ENCODE measurements at places on chromosomes 6 and 20.

- no peak for DNase-seq
These were observed 117.2 kb downstream of the BANF2 start for GRCh38 chr20:17816804-17817587.

GRCh38 chr6:140062043-140063020, 687.9 kb upstream of the CITED2 start:
- DNase-seq = peak; percentile 99

- DNase-seq = no peak
These were observed 234.9 kb upstream of the PLN start for GRCh38 chr6:118313208-118313607.

DNA sequence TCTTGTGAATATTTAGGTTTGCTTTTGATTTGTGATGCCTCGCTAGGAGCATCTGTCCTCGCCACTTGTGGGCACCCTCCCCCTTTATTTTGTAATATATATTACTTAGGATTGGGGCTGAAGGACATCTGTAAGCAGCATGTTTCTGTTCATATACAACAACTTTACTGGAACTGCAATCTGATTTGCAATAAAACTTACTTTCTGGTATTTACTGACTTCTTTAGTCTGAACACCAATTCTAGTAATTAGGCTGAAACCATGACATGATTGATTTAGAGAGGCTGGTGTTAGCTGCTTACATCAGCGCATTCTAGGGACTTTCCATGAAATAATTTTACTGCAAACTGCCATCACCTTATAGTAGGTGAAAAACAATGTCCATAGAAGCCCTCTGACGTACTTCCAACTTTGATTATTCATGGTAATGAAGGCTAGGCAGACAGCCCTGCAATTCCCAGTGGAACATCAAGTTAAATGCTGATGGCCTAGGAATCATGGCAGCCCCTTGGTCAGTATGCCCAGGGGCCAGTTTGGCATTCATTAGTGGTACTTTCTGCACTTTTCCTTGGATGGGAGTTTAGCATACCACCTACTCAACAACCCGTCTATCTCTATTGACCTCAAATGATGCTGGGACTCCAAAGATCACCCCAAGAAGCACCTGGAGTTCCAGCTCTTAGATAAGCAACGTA, 132.9 kb upstream of the MCHR2 start:
- peak; percentile 8 for DNase-seq

- DNase-seq = peak; percentile 50
These were observed 1.4 kb downstream of the DEFB132 start for GRCh38 chr20:258963-259362.

- DNase-seq = peak; percentile 76
These were observed 73.4 kb downstream of the PRDM1 start for GRCh38 chr6:106159531-106159940.

GRCh38 chr6:166687879-166688205, 60.8 kb upstream of the RPS6KA2 start:
- no peak for DNase-seq

- DNase-seq = peak; percentile 53
These were observed 195.7 kb downstream of the CENPW start for GRCh38 chr6:126535595-126535994.

DNA sequence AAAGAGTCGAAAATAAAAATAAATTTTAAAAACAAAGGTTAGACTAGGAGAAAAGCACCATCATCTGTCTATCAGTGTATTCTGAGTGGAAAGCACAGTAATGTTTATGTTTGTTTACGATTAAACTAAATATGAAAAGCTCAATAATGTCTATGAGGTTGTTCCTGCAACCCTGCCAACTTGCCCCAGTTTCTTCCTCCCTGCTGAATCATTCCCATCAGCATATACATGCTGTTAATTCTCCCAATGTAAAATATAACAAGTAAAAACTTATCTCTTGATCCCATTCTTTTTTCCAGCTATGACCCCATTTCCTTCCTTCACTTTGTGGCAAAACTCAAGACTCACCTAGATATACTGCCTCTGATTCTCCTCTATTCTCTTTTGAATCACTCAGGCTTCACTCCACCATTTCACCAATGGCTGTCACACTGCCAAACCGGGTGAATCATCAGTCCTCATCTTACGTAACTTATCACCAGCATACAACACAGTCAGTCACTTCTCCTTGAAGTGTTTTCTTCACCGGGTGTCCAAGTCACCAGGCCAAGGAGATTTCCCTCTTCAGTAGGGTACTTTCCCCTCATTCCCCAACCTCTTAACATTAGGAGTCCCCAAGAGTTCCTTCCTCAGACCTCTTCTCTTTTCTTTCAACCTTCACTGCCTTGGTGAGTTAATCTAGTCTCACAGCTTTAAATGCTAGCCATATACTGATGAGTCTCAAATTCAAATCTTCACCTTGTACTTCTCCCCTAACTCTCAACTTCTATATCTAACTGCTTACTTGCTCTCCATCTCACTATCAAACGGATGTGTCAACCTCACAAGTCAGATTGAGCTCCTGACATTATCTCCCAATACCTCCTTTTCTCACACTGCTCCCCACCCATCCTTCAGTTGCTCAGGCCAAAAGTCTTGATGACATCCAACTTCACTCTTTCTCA, 6.2 kb downstream of the TMEM242 start:
- DNase-seq = peak; percentile 92

- DNase-seq = no peak
These were observed 37.0 kb downstream of the RANBP9 start for GRCh38 chr6:13674533-13675190.

DNA sequence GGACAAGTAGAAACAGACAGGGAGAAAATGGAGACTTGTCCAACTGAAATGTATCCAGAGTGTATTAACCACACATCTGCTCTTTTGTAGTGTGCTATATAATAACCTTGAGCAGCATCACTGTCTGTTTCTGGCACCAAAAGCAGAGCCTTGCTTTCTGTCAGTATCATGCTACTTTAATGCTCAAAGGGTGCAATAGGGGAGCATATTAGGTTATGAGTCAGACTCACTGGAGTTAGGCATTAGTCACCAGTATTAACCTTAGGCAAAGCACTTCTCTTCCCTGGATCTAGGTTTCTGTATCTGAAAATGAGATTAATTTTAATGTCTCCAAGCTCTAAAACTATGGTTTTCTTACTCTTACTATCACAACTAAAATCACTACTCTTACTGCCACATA, 280.1 kb downstream of the TFAP2B start:
- no peak for DNase-seq

- peak; percentile 23 for DNase-seq
These were observed 314.5 kb downstream of the EYA4 start for GRCh38 chr6:133555685-133556084.

DNA sequence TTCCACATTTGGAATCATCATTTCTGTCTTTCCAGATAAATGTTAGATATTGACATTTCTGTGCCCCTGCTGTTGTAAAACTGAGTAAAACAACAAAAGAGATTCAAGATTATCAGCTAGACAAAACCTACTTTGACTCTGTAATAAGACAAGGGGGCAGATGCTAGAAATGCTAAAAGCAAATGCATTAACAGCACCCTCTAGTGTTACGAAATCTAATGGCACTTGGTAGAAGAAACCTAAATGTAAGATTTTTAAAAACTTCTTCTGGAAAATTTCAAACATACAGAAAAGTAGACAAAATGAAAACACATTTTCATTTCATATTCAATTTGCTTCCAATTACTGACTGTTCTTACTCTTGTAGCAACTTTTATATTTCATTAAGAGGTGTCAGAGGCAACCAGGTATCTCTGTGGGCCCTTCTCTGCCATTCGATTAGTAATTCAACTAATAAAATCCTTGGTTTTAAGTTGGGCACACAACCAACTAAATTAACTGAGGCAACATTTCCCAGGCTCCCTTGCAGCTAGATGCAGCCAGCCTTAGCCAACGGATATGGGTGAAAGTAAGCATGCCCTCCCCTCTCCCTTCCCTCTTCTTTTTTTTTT, 45.0 kb downstream of the SLC23A2 start:
- peak; percentile 82 for DNase-seq

DNA sequence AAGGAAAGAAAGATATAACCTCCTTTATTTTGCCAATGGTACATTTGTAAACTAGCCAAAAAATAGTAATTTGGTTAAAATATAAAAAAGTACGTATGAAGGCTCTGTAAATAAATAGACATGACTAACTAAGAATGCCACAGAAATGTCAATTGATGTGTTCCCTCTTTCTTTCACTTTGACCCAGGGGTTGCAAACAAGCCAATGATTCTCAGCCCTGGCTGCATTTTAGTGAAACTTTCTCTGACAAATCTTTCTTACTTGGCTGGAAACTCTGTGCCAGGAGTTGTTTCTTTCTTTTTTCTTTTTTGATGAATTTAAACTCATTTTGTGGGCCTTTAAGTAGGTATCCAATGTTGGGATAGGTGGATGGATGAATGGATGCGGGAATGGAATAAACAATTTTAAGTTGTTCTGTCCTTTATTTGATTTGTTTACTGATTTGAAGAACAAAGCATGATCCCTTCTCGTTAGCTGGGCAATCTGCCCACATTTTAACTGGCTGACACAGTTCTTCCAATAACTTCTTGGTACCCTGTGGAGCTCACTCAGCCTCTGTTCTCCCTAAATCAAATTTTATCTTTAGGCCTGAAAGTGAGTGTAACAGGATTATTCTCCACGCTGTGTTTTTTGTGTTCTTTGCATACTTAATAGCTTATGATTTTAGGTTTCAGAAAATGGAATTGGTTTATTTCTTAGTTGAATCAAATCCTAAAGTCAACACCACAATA, 58.6 kb upstream of the GCLC start:
- DNase-seq = peak; percentile 86

GRCh38 chr6:34729631-34730470, 27.5 kb upstream of the SNRPC start:
- no peak for DNase-seq

DNA sequence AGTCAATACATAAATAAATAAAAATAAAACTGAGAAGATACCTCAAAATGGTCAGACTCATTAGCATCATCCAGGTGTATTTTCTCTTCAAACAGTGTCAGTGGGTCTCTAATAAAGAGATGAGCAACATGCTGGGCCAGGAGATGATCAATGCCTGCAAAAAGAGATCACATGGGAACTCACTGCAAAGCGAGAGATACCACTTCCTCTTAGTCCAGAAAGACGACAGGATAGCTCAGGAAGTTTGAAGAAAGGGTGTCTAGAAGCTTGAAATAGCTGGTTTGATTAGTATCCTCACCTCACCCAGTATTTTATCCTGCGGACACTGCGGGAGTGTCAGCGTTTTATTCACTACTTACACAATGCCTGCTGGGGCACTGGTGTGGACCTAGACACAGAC, 38.0 kb downstream of the GCLC start:
- no peak for DNase-seq

DNA sequence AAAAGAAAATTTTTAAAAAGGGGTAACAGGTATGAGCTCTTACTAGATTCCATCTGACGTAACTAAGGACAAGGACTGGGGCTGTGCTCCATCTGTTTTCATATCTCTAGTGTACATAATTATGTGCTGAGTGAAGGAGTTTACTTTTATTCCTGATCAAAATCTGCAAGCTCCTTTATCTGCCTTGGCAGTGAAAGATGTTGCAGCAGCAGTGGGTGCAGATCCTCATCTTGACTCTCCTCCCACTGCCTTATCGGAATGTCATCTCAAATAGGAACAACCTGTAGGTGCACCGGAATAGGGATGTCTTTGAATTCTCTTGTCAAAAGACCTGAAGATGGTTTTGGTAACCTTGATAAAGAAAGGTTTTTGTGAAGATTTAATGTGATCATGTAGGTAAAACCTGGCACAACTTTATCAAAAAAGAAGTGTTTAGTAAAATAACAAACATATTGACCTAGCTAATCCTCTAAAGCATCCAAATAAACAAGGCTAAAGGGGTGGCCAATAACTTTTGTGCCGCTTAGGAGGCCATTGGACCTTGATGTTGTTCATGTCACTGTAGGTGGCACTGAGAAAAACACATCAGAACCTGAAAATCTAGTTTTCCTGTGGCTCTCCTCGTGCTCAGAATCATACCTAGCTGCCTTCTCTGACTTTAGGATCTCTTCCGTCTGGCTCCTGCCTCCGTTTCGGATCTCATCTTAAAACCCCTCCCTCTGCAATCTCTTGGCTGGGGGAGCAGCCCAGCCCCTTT, 19.0 kb upstream of the SLC16A10 start:
- DNase-seq = no peak
